Activated CD8-positive, alpha-beta T cell treated with anti-CD3 and anti-CD28 coated beads, Interleukin-2, amount 10 ng/mL, durations not matched to agents 7 days and 5 days (primary cell): ENCODE measurements at places on chromosomes 1 and 21.

DNA sequence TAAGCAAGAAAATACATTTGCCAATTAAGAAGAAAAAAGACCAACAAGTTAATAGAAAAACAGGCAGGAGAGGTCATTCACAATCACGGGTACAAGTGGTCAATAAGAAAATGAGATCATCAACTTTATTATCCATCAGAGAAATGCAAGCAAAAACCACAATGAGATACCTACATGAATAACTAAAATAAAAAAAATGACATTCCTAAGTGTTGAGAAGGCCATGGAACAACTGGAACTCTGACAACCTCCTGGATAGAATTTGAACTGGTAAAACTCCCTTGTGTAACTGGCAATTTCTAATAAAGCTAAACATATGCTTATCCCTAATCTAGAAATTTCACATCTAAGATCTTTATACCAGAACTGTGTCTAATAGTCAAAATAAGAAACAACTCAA lies 135.4 kb upstream of the BACE2 start:
- no peaks in the 10 kb centered on the region for H3K36me3 ChIP-seq
- no peak overlapping the region for H3K4me3 ChIP-seq
- H3K27ac ChIP-seq, result no peak overlapping the region
- no peak for DNase-seq
- H3K4me1 ChIP-seq, result no peaks in the 10 kb centered on the region

- no peak overlapping the region for H3K4me3 ChIP-seq
- peaks cover 11% of the 10 kb centered on the region for H3K4me1 ChIP-seq
- H3K27ac ChIP-seq, result no peak overlapping the region
These were observed 4.2 kb upstream of the SIPA1L2 start for GRCh38 chr1:232634096-232634495.

- no peak overlapping the region for H3K27ac ChIP-seq
- no peaks in the 10 kb centered on the region for H3K4me1 ChIP-seq
- peaks cover 3% of the 10 kb centered on the region for H3K27me3 ChIP-seq
- no peak for DNase-seq
- no peak overlapping the region for H3K4me3 ChIP-seq
- no peaks in the 10 kb centered on the region for H3K36me3 ChIP-seq
These were observed 78.1 kb downstream of the PLPPR5 start for GRCh38 chr1:98926597-98926996.

DNA sequence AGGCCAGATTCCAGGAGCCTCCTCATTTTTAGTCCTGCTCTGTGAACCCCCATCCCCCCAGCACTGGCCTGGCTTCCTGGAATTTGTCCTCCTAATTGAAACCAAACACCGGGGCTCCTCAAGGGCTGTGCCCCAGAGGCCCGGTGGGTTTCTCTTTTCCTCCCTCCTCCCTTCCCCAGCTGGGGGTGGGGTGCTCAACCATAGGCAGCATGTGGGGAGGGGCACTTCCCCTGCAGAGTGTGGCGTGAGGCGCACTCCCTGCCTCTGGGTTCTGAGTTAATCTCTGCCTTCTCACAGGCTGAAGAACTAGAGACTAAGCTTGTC lies 67.5 kb upstream of the ACOT11 start:
- H3K36me3 ChIP-seq, result no peaks in the 10 kb centered on the region
- peaks cover 58% of the 10 kb centered on the region for H3K4me1 ChIP-seq
- peaks cover 9% of the 10 kb centered on the region for H3K27me3 ChIP-seq
- H3K4me3 ChIP-seq, result peak overlapping the region; percentile 37

DNA sequence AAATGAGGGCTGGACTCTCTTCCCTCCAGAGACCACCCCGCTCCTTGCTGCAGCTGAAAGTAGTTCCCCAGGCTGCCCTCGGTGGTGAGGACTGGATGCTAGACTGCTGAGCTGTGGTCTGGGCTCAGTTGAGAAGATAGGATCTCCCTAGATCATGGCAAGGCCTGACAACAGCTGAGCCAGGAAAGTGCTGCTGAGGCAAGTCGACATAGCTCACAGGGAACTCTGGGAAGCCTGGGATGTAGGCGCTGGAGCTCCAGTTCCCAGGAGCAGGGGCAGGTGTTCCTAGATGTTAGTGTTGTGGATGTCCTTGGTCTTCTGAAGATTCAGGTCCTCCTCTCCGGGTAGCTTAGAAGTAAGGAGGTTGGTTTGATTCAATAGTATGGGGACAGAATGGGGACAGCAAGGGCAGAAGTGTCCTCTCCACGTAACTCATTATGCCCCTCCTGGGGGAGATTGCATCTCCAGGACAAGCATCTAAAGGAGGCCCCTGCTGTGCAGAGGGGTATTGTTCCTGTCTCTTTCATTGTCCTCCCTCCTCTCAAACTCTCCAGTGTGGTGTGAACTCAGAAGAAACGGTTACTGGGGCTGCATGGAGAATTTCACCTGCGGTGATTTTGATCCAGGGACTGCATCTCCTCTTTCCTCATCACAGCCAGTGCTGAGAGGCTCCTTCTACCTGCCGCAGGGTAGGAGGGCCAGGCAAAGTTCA lies 3.7 kb downstream of the CYB561D1 start:
- H3K27me3 ChIP-seq, result no peaks in the 10 kb centered on the region
- H3K27ac ChIP-seq, result peak overlapping the region; percentile 14
- H3K4me1 ChIP-seq, result peaks cover 86% of the 10 kb centered on the region
- no peak for DNase-seq

DNA sequence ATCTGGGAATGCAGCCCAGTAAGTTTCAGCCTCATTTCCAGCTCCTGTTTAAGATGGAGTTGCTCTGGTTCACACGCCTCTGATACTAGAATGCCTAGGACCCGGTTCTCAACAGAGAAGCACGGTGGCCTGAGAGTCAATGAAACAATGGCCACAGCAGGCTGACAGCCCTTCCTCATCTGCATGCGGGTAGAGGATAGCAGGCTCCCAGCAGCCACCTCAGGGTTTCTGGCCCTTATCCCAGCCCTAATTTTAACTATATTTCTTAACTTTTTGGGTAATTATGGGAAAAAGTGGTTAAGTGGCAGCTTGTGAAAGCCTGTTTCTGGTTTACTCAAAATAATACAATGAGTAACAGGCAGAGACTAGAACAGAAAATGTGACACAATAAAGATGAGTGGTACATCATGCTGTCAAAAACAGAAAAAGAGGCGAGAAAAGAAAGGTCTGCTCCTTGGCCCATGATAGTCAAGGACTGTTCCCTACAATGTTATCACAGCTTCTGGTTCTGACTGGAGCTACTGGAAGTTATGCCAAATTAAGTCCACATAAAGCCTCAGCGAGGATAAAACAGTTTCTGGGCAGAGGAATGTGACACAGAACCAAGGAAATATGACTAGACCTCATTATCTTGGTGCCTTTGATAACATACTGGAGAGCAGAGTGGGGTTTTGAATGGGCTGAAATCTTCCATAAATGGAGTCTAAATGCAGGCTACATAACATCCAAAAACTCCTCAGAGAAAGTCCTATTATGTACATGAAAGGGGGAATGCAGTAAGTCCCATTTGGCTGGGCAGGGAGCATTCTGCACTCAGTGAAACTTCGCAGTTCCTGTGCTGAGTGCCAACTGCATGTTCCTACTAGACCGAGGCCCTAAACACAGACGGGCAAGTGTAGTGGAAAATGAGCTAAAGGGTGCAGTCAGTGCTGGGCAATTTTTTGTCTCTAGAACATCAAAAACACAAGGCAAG lies 92.1 kb downstream of the NIBAN1 start:
- no peak overlapping the region for H3K4me3 ChIP-seq
- no peak overlapping the region for H3K27ac ChIP-seq
- peaks cover 4% of the 10 kb centered on the region for H3K27me3 ChIP-seq
- H3K36me3 ChIP-seq, result peaks cover 27% of the 10 kb centered on the region
- no peak for DNase-seq

DNA sequence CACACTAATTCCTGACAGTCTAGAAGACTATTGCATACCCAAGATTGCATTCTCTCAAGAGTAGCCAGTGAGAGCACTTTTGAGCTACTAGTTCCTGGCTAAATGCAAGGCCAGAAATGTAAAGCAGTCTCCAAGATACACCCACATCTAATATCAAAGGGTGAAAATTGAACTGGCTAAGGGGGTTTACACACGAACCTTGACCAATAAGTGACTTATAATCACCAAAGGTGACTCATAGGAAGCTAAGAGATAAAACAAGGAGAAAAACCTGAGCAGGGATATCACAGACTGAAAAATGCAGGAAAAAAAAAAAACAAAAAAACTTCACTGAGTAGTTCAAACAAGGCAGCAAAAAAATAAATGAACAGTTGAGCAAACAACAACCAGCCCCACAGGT lies 172.2 kb upstream of the RRP15 start:
- no peaks in the 10 kb centered on the region for H3K36me3 ChIP-seq
- H3K27me3 ChIP-seq, result no peaks in the 10 kb centered on the region
- no peak overlapping the region for H3K27ac ChIP-seq

GRCh38 chr1:16247441-16247840 lies 10.5 kb upstream of the CPLANE2 start:
- no peaks in the 10 kb centered on the region for H3K27me3 ChIP-seq
- peaks cover 22% of the 10 kb centered on the region for H3K4me1 ChIP-seq
- H3K27ac ChIP-seq, result peak overlapping the region; percentile 68
- H3K36me3 ChIP-seq, result peaks cover 27% of the 10 kb centered on the region
- H3K4me3 ChIP-seq, result no peak overlapping the region

DNA sequence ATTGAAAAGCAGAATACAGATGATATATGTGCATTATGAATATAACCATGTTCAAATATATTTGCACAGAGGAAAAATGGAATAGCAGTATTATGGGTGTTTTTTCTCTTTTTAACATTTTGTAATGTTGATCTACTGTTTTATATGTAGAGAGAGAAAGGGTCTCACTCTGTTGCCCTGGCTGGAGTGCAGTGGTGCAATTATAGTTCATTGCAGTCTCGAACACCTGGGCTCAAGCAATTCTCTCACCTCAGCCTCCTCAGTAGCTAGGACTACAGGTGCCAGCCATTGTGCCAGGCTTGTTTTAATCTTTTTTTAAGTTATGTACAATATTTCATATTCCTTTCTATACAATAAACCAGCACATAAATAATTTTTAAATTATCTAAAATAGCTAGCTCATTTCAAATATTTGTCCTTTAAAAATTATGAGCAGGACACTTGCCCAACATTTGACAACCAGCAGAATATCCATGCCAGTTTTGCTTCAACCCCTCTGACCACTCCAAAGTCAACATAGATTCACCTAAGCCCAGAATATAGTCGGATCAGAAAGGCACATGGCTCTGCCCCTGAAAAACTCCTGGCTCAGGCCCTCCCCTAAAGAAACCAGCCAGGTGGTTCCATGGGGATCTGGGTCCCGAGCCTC lies 29.8 kb downstream of the ZNF281 start:
- no peak overlapping the region for H3K4me3 ChIP-seq
- no peak for DNase-seq
- no peaks in the 10 kb centered on the region for H3K27me3 ChIP-seq
- peaks cover 2% of the 10 kb centered on the region for H3K4me1 ChIP-seq
- no peaks in the 10 kb centered on the region for H3K36me3 ChIP-seq

DNA sequence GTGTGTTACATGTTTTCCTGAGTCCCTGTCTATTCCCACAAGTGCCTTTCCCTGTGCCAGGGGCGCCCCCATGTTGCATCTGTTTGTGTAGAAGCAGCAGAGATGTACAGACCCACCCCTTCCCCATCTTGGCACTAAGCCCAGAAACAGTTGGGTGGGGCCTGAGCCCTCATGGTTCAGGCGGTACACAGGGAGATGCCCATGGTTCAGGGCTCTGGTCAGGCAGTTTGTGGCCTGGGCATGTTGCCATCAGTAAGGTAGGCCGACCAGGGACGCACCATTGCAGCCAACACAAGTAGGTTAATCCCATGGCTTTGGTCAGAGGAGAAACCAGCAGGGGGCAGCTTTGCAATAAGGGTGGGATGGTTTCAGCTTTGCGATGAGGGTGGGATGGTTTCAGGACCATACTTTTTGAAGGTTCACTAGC lies 914 bp upstream of the ADGRB2 start:
- H3K27me3 ChIP-seq, result peaks cover 54% of the 10 kb centered on the region
- H3K4me1 ChIP-seq, result peaks cover 28% of the 10 kb centered on the region
- no peaks in the 10 kb centered on the region for H3K36me3 ChIP-seq
- H3K4me3 ChIP-seq, result no peak overlapping the region

- H3K27ac ChIP-seq, result no peak overlapping the region
- no peak for DNase-seq
- no peaks in the 10 kb centered on the region for H3K4me1 ChIP-seq
These were observed 20.6 kb downstream of the TESK2 start for GRCh38 chr1:45470306-45470798.

GRCh38 chr1:158679289-158679688 lies 7.2 kb downstream of the SPTA1 start:
- no peaks in the 10 kb centered on the region for H3K36me3 ChIP-seq
- no peak for DNase-seq
- peaks cover 8% of the 10 kb centered on the region for H3K27me3 ChIP-seq
- no peak overlapping the region for H3K4me3 ChIP-seq
- no peak overlapping the region for H3K27ac ChIP-seq
